ENCODE measurements at places on chromosomes 13 and 19.
A peak's percentile ranks its signal among the peaks of the same experiment; 100 is the strongest.

- DNase-seq, result no peak
Measured at GRCh38 chr13:72508392-72508791, 219.0 kb downstream of the MZT1 start.

GRCh38 chr19:17020385-17020784 is 6.2 kb downstream of the CPAMD8 start:
- DNase-seq, result no peak

GRCh38 chr13:112226320-112227002 is 149.7 kb upstream of the SPACA7 start:
- DNase-seq, result no peak

DNA sequence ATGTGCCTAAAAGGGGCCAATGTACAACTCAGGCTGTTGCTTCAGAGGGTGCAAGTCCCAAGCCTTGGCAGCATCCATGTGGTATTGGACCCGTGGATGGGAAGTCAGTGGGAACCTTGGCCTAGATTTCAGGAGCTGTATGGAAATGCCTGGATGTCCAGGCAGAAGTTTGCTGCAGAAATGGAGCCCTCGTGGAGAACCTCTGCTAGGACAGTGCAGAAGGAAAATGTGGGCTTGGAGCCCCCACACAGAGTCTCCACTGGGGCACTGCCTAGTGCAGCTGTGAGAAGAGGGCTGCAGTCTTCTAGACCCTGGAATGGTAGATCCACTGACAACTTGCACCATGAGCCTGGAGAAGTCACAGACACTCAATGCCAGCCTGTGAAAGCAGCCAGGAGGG is 28.5 kb downstream of the GPC5 start:
- no peak for DNase-seq

GRCh38 chr13:48113756-48114130 is 18.8 kb upstream of the MED4 start:
- DNase-seq, result no peak

DNA sequence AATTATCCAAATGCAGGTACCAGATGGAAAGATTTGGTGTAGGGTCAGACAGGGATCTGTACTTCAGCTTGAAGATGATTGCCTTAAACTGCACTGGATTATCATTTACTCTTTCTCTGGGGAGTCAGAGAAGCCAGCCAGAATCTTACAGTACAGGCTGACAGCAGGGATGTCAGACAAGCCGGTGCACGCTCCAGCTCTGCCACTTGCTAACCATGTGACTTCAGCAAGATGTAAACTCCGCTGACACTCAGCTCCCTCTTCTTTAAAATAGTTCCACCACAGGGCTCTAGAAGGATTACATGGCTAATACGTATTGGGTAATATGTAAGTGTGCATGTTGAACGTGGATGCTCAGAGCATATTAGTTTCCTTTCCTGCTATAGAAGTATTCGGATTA is 251.4 kb upstream of the MAB21L1 start:
- no peak for DNase-seq

- no peak for DNase-seq
Measured at GRCh38 chr13:34037636-34038540, 219.9 kb downstream of the RFC3 start.

GRCh38 chr13:41833831-41834230 is 127.1 kb downstream of the VWA8 start:
- no peak for DNase-seq

GRCh38 chr19:2492870-2493269 is 16.9 kb downstream of the GADD45B start:
- no peak for DNase-seq

DNA sequence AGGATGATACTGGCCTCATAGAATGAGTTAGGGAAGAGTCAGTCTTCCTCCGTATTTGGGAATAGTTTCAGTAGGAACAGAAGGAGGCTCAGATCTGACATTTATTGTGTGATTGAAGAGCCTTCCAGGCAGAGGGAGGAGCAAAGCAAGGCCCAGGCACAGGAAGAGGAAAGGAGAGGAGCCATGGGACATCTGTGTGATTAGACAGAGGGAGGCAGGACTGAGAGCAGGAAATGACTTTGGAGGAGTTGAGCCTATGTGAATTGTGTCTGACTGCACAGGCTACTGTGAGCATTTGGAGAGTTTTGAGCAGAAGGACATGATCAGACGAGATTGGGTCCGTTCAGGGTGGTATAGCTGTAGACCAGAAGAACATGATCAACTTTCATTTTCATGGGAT is 8.5 kb downstream of the SIGLEC7 start:
- DNase-seq, result no peak

DNA sequence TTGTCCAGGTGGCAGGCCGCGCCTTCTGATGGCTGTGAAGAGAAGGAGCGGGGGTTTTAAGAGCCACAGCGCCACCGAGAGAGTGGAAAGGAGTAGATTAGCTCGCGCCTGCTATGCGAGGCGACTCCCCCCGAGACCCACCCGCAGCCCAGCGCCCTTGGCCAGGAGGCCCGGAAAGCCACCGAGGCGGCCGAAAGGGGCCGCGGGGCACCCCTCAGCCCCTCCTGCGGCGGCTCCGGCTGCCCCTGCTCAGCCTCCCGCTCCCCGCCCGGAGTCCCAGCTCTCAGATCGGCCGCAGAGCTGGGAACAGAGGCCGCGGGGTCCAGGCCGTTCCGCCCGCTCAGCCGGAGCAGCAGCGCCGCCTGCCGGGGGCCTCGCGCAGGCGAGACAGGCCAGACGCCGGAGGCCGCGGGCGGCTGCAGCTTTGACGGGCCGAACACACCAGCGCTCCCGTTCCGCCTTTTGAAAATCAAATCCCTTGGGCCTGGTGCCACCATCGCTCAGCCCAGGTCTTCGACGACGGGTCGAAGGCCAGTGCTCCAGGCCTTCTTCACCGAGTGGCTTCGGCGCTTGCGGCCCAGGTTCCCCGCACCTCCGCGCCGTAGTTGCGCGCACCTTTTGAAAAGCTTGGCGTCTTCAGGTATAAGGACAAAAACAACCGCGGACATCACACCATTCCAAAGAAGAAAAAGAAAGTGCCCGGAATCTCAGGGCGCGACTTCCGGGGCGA is 15.3 kb downstream of the CDX2 start:
- peak; percentile 82 for DNase-seq

DNA sequence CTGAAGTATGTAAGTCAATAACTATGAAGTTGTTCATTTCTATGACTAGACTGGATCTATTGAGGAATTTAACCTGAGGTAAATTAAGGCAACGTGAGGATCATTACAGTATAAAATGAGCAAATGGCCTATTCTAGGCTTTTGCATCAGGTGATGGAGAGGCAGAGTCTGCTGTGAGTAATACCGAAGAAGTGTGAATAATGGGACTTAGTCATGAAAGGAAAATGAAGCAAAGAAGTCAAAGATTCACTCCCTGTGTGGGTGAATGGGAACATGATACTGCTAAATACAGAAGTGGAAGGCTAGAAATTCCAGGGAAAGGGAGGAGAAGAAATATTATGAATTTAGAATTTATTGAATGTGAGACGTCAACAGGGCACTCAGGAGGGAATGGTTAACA is 774.1 kb downstream of the LIG4 start:
- DNase-seq, result no peak

DNA sequence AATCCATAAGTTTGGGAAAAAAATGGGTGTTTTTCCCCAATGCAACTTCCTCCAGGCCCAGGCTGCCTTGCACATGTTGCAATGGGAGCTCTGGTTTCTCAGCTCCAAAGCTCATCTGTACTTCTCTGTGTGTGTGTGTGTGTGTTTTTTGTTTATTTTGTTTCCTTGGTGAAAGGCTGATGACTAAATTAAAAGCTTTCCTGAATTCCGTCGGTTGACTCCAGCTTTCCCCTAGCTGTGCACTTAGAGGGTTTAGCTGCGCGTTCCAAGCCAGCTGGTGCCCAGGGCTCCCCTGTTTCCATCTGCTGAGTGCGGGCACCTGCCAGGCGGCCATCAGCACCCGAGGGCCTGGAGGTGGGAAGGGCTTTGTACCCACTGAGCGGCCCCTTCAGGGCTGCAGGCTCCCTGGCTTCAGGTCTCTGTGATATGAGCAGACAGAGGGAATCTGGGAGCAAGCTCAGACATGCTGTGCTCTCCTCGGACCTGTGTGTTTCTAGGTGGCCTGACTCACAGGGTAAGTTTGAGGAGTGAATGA is 129.1 kb upstream of the SOX1 start:
- DNase-seq, result no peak

GRCh38 chr13:91133941-91134802 is 213.3 kb upstream of the MIR17HG start:
- peak; percentile 44 for DNase-seq

DNA sequence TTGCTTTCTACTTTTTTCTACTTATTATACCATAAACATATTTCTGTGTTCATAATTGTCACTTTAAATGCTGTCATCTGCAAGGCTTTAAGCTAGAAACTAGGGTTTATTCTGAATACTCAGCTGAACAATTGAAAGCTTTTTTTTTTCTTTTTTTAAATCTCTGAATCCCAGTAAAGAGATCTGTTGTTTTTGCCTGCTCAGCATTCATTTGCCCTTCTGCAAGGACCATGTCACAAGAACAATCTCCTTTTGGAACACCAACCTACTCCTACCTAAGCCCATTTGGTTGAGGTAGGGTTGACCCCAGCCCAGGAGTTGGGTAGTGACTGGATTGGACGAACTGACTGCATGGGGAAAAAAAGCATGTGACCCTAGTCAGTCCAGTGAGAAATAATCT is 92.6 kb downstream of the MZT1 start:
- no peak for DNase-seq

DNA sequence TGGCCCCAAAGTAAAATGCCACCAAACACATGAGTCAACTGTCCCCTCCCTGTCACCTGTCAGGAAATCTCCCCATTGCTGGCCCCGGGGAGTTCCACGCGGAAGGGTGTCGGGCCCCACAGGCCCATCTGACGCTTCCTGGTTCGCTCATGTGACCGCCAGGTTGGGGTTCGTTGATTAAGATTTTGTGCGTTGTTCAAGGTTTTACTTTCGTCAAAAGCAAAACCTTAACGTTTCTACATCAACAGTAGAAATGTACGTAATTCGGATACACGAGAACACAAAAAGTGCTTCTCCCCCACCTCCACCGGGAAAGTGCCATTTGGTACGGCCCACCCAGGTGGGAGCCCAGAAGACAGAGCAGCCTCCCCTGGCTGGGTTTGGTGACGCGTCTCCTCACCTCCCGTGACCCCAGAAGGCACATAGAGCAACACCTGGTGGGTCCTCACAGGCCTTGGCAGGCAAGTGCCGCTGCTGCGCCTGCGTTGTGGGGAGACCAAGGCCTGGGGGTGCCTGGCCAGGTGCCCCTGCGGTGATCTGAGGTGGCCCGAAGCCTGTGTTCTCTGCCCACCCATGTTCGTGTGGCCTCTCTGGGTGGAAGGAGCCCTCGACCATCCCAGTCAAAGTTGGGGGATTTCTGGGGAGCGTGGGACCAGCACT is 161.6 kb downstream of the KDM4B start:
- no peak for DNase-seq

DNA sequence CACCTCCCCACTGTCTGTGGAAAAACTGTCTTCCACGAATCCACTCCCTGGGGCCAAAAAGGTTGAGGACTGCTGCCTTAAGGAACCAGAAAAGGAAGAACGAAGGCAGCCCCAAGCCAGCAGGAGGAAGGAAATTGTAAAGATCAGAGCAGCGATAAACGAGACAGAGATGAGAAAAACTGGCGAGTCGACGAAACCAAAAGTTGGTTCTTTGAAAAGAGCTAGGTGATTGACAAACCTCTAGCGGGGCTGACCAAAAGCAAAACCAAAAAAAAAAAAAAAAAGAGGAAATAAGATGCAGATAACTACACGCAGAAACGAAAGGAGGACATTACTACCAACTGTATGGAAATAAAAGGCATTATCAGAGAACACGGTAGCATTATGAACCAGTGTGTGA is 76.9 kb downstream of the GADD45B start:
- no peak for DNase-seq

DNA sequence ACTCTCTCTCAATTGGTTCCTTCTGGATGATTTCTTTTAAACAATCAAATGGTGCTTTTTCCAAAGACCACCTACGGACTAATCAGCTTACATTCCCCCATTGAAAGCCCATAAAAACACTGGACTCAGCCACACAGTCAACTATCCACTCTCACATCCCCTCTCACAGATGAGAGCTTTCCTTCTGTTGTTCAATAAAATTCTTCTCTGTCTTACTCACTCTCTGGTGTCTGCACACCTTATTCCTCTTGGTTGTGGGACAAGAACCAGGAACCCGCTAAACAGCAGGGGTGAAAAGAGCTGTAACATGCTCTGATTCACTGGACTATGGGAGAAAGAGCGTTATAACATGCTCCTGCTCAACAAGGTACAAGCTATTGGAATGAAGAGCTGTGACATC is 2896.2 kb downstream of the PCDH9 start:
- DNase-seq, result no peak

GRCh38 chr13:44406617-44407016 is 33.0 kb downstream of the SERP2 start:
- DNase-seq, result no peak

DNA sequence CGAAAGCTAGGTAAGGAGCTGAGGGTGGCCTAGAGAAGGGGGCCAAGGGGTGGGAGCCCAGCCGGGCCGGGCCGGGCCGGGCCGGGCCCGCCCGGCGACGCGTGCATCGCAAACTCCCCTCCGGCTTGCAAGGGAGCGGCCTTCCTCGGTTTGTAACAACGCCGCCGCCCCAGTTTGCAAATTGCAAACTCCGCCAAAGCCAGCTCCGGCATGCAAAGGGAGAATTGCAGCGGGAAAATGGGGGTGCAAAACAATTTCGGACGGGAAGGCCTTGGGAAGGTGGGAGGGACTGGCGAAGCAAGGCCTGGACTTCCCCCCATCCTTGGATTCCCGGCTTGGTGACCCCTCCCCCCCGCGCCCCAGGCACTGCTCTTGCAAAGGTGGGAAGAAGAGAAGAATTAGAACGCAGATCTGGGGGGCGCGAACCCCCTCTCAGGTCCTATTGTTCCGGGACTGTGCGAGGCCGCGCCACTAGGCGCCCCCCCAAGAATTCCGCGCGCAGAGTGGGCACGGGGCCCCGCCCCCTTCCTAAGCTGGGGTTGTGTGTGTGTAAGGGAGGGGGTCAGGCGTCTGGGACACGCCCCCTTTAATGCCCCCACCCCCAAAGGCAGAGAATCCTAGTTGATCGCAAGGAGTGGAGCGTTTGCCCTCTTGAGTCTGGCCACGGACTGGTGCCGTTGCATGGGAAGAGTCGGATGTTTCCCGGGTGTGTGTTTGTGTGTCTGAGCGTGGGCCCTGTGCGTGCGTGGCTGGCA is 926 bp downstream of the PRR12 start:
- peak; percentile 70 for DNase-seq

- no peak for DNase-seq
Measured at GRCh38 chr19:3381701-3382372, 15.5 kb downstream of the NFIC start.

- DNase-seq, result no peak
Measured at GRCh38 chr19:47274891-47275761, 441 bp downstream of the INAFM1 start.

DNA sequence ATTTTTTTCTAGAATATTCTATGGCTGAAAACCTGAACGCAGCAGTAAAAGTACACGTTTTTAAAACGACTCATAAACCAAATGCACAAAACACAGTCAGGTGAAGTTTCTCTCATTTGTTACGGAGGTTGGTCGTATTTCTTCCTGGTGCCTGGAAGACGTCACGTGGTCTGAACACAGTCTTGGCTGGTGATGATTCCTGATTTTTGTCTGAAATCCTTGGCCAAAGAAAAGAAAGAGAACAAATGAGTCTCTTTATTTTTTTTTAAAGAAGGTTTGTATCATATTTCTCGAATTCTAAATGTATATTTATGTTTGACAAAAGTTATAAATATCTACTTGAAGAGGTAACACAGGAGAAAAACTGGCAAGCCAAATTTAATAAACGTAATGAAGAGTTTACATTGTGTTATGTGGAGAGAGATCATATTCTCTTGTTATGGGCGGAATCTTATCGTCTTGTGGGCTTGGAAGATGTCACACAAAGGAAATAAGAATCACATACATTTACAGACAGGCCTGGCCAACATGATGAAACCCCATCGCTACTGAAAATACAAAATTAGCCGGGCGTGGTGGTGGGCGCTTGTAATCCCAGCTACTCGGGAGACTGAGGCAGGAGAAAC is 10.0 kb upstream of the PNMA8A start:
- DNase-seq, result no peak

All from colonic mucosa (tissue), 4 donors.